ENCODE measurements at places on chromosomes 12 and 14.

GRCh38 chr12:20434996-20435395 lies 66.7 kb downstream of the PDE3A start:
- DNase-seq = no peak

DNA sequence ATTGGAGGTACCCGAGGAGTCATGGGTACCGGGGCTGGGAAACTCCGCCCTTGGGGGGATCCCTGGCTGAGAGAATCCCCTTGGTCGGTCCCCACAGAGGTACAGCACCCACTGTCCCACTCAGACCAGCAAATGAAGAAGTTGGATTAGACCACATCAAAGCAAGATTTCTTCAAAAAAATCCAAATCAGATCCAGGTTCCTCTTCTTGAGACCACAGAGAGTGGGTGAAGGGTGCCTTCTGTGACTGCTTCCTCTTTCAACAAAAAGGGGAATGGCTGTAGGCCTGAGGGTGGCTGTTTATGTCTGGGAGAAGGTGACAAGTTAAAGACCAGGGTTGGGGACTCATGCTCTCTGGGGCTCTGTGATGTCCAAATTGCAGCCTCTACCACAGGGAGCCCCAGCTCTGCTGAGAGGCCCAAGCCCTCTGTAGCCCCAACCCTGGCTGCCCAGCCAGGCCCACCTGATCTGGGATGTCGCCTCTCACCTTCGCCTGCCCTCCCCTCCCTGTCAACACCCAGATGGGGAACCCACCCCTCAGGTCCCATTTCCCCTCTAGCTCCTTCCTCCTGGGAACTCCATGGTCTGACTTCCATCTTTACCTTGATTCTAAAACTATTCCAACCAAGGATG lies 50.9 kb downstream of the ZFP36L1 start:
- DNase-seq = no peak

DNA sequence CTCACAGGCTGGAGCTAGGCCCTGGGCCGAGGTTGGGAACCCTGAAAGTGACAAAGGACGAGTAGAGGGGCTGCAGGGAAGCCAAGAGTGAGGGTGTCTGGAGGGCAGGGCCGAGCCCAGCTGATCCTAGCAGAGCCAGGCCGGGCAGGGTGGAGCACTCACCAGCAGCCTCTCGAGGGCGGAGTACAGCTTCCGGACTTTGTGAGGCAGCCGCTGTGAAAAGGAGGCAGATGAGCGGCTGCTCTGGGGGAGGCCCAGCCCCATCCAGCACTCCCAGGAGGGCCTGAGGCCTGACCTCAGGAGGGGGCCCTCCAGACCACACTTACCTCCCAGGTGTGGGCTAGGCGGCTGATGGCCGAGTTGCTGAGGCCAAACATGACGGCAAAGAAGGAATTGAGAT lies 14.7 kb upstream of the ENDOU start:
- no peak for DNase-seq

DNA sequence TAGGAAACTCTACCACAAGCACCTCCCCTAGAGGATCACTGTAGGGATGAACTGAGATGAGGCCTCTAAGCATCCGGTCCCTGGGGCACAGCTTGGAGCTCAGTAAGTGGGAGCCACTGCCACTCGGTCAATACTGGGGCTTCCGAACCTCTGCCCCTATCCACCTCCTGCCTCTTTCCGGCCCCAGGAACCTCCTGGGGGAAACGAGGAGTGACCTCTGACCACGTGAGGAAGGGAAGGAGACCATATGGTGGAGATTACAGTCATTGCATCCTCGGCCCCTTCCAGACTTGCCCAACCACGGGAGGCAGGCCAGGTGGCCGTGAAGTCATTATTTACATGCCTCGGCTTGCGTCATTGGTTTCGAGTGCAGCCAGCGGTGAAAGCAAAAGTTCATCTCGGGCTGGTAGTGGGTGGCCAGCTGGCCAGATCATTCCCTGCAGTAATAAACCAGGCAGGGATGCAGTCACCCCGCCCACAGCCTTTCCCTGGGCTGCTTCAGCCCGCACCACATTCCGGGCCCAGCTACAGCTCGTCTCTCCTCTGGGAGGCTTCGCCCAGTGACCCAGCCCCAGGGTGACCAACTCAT lies 65.4 kb downstream of the C14orf132 start:
- DNase-seq = no peak

DNA sequence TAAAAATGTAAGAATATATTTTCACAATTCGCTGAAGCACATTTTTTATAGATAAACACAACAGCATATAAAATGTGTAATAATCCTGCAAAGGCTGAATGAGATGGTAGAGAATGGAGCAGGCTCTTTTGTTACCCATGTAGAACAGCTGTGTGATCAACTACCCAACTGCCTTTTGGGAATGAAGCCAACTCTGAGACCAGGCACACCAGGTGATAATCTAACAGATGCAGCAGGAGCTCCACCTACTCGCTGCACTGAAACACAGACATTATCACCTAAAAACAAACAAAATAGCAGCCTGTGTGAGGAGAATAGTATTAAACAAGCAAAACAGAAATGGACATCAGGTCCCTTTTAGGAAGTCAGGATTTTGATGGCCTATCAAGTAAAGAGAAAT lies 183.3 kb downstream of the CCDC59 start:
- no peak for DNase-seq

DNA sequence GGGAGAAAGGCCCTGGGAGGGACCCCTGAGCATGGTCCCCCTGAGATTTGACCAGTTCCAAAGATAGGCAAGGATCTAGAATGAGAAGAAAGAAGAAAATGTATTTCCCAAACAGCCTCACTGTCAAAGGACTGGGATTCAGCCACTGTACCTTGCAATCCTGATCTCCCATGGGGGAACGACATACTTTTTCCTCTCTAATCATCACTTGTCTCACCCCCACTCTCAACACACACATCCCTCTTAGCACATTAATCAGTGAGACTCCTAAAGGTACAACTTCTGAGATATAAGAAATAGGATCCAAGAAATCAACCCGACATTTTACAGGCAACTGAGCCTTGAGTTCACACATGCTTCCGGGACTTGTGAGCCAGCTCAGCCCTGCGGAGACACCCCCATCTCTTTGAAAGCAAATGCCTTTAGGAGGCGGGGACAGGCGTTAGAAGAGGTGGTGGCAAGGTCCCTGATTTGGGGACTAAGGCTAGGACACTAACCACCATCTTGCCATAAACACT lies 1.4 kb downstream of the MAP3K9 start:
- peak; percentile 66 for DNase-seq

DNA sequence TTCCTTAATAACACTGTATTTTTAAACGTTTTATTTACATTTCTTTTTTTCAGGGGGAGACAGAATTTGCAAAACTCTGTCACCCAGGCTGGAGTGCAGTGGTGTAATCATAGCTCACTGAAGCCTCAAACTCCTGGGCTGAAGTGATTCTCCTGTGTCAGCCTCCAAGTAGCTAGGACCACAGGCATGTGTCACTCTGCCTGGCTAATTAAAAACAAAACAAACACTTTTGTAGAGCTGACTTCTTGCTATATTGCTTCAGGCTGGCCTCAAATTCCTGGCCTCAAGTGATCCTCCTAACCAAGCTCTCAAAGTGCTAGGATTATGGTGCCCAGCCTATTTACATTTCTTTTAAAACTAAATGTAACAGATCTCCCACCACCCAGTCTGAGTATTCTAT lies 12.7 kb downstream of the CPSF6 start:
- no peak for DNase-seq

DNA sequence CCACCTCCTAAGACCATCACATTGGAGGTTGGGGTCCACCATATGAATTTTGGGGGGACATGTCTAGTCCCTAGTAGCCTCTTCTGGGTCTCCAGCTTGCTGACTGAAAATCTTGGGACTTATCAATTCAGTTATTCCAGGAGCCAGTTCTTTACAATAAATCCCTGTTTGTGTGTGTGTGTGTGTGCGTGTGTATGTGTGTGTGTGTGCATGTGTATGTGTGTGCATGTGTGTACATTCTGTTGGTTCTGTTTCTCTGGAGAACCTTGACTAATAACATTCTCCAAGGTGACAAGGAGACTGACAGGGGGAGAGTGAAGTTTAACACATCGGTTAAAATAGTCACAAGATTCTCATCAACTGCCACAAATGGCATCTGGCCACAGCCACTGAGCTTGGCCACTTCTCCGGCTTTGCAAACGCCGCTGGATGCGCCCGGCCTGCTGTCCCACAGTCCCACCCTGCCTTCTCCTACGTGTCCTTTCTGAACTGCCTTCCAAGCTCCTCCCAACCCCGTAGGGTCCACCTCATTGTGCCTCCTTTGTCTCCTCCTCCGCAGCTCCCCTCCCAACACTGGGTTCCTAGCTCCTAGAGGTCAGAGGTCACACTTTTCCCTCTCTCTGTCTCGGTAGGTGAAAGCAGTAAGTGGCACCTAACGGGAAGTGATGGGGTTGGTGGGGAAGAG lies 88.1 kb upstream of the DIO3 start:
- DNase-seq = no peak

DNA sequence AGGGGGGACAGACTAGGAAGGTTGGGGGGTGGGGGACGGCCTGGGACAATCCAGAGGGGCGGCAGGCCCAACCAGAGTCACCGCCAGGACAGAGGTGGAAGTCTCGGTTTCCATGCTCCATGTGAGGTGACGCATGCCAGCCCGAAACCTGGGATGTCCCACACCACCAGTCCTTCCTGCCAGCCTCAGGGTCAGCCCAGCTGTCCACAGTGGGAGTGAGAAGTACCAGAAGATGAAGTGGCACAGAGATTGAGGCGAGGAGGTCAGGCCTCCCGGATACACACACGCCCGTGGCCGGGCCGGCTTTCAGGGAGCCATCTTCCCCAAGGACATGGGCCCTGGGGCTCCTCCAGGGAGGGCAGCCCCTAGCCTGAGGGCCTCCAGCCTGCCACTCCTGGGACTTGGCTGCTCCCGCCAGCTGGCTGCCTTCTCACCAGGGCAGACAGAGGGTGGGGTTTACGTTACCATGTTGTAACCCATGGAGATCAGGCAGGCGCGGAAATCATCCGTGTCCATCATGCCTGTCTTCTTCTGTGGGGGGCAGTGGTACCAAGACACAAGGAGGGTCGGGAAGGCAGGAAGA lies 85.2 kb upstream of the ZFP36L1 start:
- DNase-seq = no peak

Data from activated CD4-positive, alpha-beta T cell treated with anti-CD3 and anti-CD28 coated beads for 4 hours (primary cell).